ENCODE measurements at places on chromosomes 11 and 22.
A peak's percentile ranks its signal among the peaks of the same experiment; 100 is the strongest.

DNA sequence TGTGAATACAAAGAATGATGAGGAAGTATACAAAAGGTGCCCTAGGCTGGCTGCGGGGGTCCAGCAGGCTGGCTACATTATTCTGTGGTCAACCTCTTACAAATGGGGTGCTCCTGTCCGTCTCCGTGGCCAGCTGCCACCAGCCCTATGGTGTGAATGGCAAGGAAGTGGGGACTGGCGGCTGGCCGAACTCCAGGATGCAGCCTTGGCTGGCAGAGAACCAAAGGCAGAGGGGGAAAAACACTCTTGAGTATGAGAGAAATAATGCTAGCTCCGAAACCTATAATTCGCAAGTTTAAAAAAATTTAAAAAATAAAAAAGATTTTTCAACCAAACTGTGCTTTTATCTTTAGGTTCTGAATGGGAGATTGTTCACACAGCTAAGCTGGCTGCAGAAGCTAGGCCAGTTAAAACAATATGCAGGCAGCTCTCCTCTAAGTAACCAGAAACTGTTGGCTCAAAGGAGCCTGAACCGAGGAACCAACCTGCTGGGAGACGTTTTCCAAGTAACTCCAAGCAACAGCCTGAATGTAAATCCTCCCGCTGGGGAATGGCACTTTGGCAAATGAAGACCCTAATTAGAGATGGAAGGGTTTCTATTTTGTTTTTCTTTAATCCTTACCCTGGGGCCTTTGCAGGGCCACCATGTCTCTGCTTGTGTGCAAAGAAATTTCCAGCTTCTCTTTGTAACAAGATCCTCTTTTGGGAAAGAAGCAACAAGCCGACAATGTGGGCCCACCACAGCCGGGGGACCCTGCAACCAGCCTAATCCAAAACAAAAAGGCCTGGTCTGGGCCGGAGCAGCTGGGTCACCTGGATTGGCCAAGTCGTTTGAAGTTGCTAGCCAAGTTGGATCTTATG, 50.2 kb downstream of the C22orf31 start:
- DNase-seq: no peak

GRCh38 chr11:43936076-43936475, 6.4 kb upstream of the C11orf96 start:
- DNase-seq: no peak

- DNase-seq: no peak
Observed at GRCh38 chr11:7672276-7672959, 882 bp downstream of the CYB5R2 start.

DNA sequence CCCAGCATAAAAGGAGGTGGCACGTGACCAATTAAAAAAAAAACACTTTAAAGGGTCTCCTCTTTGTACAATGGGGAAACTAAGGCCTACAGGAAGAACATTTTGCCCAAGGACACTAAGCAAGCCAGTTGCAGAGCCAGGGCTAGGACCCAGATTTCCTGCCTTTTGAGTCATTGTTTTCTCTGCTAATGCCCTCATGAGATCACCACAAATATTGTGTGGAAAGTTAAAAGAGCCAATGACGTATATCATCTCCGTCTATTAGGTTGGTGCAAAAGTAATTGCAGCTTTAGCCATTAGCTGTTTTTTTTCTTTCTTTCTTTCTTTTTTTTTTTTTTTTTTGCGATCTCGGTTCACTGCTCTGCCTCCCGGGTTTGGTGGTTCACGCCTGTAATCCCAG, 24.1 kb upstream of the LRRC32 start:
- DNase-seq: no peak

DNA sequence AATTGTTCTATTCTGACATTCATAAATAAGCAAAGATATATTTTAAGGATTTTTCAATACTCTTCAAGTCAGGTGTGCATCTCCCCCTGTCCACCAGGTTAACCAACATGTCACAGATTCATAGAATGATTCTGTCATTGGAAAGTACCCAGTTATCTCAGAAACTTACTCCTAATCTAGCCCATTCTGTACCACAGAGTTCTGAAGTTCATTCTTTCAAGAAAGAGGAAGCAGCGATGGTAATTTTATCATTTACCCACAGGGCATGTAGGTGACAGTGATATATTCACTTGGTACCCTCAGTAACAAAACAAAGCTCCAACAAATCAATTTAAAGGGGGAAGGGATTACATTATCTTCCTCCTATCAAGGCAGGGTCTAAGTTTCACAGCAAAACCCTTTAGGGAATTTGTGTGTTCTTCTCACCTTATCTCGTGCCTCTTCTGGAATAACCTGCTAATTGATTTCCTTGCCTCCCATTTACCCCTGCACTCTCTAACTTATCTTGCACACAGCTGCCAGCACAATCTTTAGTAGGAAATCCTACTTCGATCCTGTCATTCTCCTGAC, 19.0 kb upstream of the MPPED2 start:
- DNase-seq: no peak

GRCh38 chr11:101475699-101476098, 108.1 kb downstream of the TRPC6 start:
- no peak for DNase-seq

DNA sequence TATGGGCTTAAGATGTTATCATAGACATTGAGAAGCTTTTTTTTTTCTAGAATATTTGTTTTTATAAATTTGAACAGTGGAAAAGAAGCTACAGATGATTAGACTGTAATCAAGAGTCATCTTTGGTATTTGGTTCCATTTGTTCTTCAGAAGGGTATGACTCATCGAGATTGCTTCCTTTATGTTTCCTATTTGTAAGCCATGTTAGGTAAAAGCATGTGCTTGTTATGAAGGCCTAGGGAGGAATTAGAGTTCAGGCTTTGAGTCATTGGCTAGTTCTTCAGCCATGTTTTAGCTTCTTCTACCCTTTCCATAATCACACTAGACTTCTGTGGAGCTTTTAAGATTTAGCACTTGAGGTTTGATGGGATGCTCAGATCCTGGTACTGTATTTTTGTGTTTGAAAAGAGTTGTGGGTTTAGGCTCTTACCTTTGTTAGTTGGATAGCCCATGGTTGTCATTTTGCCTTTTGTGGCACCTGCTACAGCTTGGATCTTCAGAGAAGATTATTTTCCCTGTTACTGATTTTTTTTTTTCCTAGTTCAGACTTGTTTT, 44.3 kb downstream of the POLD3 start:
- peak; percentile 95 for DNase-seq
